RWPE2 (cell line): ENCODE measurements at places on chromosomes 4 and X.

DNA sequence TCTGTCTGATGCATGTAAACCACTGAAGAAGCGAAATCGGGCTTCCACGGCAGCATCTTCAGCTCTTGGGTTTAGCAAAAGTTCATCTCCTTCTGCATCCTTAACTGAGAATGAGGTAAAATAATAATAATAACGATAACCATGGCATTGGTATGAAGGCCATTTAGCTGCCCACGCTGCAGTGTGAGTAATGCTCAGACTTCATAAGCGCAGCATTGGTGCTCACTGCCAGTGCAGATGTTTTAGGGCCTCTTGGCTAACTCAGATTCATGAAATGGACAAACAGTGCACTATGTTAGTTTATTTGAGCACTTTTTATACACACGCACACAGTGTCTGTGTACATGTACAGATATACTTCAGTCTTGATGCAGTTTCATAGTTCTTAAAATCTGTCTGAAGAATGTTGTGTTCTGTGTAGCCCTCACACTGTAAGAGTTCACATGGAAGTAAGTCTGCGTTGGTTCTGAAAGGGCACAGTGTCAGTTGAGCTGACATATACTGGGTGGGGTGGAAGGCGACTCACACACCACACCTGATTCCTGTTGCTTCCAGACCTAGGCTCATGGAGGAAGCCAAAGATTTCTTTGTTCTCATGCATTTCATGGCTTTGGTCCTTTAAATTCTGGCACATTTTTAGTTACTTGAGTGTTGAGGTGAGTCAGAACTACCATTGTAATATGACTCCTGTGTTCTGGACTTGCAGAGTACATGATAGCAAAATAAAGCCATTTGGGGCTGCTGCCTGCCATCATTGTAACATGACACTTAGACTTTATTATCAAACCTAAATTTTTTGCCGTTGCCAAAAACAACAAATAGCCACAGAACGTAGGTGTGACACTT lies 68.7 kb downstream of the NSD2 start:
- DNase-seq, result no peak

GRCh38 chr4:106329041-106329618 lies 12.8 kb downstream of the AIMP1 start:
- DNase-seq, result no peak

GRCh38 chrX:44036336-44036735 lies 63.1 kb upstream of the NDP start:
- DNase-seq, result no peak

DNA sequence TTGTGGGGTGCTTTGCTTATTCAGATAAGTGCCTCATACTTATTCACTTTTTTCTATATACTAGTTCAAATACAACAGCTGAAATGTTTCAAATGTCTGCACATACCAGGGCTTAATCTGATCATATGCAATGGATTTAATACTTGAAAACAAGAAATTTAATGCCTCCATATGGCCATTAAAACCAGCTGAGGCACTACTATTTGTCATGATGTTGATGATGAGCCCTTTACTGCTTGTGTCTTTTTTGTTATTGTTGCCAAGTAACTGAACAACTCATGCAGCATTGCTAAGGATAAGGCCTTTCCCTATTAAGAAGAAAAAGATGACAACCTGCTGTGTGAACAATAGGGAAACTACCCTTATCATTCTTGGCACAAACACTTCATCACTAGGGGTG lies 52.5 kb downstream of the MAGEB10 start:
- no peak for DNase-seq

DNA sequence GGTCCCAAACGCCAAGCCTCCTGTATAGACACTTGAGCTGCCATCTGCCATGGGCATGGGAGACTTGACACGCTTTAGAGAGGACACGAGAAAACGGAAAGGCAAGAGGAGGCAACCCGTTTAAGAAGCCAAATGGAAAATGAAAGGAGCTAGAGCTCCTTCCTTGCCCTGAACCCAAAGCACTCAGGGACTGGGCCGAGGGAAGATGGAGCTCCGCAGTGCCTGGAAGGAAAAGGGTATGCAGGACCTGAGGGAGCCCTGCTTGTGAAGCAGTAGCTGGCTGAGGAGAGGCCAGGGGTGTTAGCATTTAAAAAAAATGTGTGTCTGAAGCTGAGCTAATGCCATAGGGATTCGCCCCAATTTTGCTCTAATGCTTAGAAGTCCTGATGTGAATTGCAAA lies 15.1 kb downstream of the MCF2 start:
- DNase-seq, result no peak

DNA sequence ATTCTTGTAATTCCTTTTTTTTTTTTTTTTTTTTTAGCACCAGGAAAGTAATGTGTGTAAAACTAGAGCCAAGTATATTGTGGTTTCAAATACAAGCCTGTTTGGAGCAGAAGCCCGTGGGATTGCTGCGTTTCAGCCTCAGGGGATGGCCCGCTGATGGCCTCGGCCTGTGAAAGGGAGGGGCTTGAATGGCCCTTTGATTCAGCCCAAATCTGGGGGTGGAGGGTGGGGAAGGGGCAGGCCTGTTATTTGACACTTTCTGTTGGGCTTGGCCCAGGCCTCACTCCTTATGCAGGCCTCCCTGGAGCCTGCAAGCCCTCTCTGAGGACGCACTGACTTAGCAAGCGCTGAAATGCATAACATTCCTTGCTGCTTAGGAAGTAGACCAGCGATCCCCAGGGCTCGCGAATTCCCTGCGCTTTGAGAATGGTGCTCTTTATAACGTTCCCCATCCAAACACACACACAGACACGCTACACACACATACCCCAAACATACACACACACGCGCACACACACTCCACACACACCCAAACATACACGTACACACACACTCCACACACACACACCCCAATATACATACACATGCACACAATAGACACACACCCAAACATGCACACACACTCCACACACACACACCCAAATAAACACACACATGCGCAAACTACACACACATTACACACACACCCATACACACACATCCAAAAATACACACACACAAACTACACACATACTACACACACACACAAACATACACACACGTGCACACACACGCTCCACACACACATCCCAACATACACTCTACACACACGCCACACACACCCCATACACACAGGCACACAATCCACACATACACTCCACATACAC lies 29.6 kb downstream of the TLR10 start:
- peak; percentile 80 for DNase-seq

- no peak for DNase-seq
Observed at GRCh38 chr4:73866246-73866645, 2.9 kb upstream of the CXCL1 start.

DNA sequence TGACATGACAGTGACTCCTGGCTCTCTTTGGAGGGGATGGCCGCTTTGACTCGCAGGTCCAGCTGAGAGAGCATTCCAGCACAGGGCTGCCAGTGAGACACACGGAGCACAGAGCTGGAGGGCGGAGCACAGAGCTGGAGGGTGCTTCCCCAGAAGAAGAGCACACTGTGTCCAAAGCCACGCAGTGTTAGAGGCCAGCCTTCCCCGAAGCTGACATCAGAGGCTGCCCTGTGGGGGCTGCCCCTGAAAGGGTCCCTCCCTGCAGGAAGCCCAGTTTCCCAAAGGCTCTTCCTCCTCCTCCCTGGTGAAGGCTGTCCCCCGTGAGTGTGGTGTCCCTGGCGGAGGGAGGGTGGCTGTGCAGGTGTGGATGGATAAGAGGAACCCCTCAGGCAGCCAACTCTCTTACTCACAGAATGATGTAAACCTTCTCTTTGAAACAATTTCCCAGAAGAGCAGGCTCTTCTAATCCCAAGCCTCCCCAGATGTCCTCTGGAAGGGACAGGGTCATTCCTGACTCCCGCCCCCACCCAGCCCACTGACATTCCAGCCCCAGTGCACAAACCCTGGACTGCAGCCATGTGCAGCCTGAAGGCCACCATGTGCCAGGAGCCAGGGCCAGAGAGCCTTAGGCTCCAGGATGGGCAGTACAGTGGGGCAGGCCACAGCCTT lies 53.4 kb downstream of the PSAPL1 start:
- DNase-seq, result peak; percentile 42

DNA sequence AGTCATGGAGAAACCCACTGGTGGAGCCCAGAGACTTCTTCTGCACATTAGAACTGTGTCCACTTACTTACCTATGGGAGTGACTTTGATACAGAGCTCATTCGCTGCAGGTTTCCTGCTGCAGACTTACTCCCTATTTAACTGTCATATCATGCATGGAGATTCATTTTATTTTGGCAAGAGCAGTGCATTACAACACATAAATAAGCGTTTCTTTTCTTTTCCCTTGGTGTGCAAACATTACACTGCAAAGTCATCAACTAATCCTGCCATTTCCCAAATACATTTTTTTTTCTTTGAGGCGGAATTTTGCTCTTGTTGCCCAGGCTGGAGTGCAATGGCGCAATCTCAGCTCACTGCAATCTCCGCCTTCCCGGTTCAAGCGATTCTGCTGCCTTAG lies 230.9 kb upstream of the SFRP2 start:
- DNase-seq, result no peak

GRCh38 chr4:83569429-83569828 lies 33.5 kb downstream of the GPAT3 start:
- DNase-seq, result no peak
